Natural killer cell (primary cell): ENCODE measurements at places on chromosomes 5 and 9. TPM values are rescaled to one million over a fixed set of nuclear protein-coding genes. Genes with fewer than 3 reads are reported as not detected.

PPIC gene
- total RNA-seq: not detected

GRCh38 chr9:123742009-123742767 lies 187.7 kb downstream of the DENND1A start:
- no peak for DNase-seq

GRIN1 gene
- not detected for total RNA-seq

DNA sequence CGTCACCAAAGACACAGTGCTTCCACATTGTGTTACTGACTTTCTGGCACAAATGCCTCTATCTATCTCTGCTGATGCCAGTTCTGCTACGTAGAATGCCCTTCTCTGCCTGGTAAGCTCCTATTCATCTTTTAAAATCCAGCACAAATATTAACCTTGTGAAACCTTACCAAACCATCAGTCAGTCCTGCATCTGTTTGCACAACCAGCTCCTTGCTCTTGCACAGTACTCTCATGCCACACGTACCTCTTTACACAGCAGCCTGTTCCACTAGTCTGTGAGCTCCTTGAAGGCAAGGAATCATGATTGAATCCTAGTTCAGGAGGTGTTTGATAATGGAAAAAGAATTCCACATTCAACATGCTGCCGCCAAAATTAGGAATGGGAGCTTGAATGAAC lies 56.3 kb downstream of the TEX10 start:
- no peak for DNase-seq

GRCh38 chr5:96896276-96896675 lies 20.0 kb downstream of the ERAP2 start:
- no peak for DNase-seq

GRCh38 chr9:104682642-104683041 lies 11.7 kb upstream of the OR13D1 start:
- no peak for DNase-seq

NPR3 gene
- total RNA-seq: not detected

GRCh38 chr9:115289757-115290208 lies 171.8 kb upstream of the TNC start:
- DNase-seq: no peak
